Cortex of kidney (tissue), 1 donor: ENCODE measurements at places on chromosomes 11 and 22.

- DNase-seq: no peak
These were observed 249.3 kb downstream of the DDX10 start for GRCh38 chr11:108914211-108914610.

DNA sequence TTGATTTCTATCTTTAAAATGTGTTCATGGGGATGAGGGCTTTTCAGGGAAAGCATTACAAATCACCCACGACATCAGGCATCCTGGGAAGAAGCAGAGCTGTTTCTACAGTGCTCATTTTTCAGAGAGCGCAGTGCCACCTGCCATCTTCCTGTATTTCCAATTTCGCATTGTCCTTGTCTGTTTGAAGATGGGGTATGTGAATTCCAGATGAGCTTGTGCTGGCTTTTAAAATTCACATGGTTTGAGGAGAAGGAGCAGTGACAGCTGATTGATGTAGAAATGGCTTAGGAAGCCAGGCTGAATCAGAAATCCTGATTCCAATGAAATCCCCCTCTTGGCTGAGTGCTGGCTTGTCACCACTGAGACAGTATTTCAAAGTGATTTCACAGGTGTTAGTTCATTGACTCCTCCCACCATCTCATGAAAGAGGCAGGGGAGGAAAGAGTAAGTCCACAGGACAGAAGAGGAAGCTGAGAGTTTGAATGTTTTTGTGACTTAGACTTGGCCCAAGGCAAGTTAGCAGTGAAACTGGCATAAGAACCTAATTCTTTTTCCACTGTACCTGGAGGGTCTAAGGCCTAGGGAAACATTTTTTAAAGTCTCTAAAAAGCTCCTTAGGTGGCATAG lies 344.6 kb upstream of the C11orf87 start:
- no peak for DNase-seq

DNA sequence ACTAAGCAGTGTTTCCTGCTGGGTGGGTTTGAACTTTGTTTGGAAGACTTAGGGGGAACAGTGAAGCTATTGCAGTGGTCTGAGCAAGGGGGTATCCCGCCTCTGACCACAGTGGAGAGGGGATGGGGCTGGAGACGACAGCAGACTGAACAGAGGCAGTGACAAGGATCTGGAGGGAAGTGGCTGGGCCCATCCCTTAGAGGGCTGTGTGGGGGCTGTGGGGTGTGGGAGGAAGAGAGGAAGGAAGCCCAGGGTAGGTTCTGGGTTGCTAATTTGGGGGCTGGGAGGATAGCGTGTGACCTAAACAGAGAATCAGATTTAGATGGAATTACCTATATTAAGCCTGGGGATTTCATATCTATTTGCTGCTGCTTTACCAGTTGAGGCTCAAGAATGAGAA lies 70.7 kb downstream of the BMAL1 start:
- DNase-seq: no peak

- DNase-seq: no peak
These were observed 16.0 kb downstream of the CACNG2 start for GRCh38 chr22:36687516-36687915.

DNA sequence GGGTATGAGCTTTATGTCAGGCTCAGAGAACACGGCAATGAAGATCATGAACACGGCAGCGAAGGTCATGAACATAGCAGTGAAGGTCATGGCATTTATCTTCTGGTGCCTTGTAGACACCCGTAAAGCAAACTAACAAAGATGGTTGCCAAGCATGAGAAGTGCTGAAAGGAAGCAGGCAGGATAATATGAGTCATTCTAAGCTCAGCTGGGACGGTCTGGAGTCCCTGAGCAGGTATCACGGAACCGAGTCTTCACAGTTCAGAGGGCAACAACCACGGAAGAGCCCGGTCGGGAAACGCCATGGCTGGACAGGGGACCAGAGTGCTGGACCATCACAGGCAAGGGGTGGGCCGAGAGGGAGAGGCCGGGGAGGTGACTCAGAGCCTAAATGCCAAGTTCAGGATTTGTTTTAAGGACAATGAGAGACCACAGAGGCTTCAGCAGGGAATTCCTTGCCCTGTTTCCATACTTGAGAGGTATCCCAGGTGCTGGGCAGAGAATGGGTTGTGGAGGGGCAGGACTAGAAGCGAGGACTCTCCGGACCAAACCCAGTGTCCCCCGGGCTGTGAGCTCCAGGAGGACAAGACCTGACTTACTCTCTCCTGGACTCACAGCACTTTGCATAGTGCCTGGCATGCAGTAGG lies 13.1 kb upstream of the MS4A10 start:
- no peak for DNase-seq

DNA sequence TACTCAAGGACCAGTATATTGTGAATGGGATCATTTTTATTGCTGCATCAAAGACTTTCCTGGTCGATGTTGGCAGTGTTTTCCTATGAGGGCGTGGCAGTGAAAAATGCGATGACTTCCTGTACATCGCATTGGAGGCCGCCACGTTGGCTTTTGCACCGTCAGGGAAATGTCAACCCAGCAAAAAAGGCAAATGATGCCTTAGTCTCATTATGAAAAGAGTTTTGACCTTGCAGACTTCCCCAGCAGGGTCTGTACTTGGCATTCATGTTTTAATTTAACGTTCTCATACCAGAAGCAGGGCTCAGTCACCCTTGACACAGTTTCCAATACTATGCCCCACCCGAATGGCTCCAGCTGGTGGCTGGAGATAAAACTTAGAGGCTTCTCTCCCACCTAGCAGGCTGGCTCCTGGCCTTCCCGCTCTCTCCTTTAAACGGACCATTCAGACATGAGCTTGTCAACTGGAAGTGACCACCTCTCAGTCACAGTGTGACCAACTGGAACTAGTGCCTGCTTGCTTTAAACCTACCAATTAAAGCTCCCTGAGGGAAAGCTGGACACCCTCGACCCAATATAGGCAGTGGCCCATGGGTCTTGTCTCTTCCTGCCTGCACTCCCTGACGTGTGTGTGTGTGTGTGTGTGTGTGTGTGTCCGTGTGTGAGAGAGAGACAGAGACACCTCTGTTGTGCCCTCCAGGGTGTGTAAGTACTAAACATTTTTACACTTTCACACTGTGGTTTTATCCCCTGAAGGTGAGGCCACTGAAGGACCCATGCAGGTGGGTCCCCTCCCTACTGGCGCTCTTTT lies 8.7 kb upstream of the GDPD5 start:
- no peak for DNase-seq

DNA sequence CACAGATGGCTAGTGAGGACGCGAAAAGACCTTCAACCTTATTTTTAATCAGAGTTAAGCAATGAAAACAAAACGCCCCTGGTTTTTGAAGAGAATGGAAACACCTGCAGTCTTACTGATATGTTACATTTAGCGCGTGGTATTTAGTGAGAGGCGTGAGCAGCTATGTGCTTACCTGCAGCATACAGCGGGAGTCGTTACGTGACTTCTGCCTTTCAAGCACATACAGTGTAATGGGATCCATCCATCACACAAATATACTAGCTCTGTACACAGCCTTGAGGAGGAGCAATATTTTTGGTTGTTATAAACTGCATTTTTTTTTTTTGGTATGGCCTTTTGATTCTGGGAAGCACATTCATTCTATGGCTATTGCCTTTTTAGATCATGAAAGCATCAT lies 5.5 kb downstream of the KRTAP5-2 start:
- DNase-seq: no peak

GRCh38 chr11:113242767-113243397 lies 71.5 kb upstream of the TTC12 start:
- no peak for DNase-seq

DNA sequence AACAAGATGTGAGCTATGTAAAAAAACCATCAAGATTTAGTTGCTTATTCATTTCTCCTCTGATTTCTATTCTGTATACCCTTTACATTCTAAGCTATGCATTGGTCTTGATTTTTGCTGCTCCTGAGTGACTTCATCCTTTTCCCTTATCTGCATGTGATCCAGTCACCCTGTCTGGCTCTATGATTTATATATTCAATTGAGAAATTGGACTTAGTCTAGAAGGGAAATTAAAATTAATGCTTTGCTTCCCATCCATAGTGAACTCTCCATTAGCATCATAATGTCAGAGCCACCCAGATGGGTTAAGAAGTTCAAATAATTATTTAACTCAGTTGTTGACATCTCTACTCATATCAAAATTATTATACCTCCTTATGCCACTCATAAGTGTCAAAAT lies 5.0 kb downstream of the JRKL start:
- no peak for DNase-seq

- no peak for DNase-seq
These were observed 1.4 kb downstream of the SGSM1 start for GRCh38 chr22:24807284-24807950.

- no peak for DNase-seq
These were observed 22.8 kb downstream of the KLHL22 start for GRCh38 chr22:20472629-20473442.

DNA sequence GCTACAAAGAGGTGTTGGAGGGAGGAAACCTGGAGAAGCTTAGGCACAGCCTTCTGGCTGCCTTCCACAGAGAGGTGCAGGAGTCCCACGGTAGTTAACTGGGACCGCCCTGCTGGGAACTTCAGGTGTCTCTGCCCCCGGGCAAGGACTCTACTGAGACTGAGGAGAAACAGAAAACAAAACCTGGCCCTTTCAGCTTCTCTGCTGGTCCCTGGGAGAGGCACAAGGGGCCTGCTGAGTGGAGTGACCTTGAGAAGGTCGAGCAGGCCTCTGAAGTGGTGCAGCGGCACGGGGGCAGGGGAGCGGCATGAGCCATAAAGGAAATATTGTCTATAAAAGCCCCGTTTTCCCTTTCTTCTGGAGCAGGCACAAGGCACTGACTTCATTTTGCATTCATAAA lies 38.9 kb downstream of the NTM start:
- DNase-seq: no peak

DNA sequence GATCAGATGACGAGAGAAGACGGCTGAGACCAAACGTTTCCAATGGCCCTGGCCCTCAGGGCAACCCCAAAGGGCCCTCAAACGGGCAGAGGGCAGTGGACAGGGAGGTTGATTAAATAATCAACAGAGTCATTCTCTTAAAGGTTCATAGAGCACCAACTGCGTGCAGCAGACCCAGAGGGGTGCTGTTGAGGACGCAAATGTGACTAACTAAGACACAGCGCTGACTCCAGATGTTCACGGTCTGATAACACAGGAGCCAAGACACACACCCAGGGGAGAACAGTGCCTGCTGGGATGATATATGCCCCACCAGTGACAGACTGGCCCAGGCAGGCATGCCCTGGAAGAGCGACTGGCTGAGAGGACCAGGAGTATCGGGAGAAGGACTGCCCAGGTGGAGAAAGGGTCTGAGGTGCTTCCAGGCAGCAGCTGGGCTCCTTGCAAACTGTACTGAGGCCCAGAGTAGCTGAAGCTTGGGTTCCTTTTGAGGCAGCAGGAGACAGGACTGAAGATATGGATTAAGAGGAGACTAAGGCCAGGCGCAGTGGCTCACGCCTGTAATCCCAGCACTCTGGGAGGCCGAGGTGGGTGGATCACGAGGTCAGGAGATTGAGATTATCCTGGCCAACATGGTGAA lies 7.7 kb downstream of the VWCE start:
- DNase-seq: no peak

DNA sequence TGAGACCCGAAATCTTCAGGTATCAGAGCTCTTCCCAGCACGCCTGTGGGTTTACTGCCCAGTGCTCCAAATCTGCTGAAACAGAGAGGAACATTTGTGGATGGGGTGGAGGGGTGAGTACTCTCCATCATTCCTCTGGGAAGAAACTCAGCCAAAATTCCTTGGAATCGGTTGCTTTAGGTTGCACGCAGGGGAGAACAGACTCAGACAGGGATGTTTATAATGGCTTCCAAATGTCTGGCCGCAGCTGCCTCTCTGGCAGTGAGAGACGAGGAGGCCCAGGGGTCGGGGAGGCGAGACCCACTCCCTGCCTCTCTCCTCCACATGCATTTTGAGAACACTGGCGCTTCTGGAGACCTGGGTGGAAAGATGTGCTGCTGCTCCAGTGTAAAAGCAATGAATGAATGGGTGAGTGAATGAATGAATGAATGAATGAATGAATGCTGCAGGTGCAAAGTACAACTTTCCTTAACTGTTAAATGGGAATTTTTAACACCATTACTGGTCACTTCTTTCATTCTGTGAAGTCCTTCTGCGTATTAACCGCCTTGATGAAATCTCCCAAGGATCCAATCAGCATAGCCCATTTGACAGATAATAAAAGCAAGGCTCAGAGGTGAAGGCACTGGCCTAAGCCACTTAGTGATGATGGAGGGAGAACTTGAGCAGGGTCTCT lies 437.4 kb downstream of the MIAT start:
- DNase-seq: no peak

GRCh38 chr22:46638601-46639431 lies 18.6 kb downstream of the GRAMD4 start:
- no peak for DNase-seq

DNA sequence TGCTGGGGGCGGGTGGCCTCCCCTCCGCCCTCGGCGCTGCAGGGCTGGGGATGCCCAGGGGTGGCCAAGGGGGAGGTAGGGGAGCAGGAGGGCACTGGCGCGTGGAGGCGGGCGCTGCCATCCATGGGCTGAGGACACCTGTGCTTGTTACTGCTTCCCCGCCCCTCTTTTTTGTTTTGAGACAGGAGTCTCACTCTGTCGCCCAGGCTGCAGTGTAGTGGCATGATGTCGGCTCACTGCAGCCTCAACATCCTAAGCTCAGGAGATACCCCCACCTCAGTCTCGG lies 683 bp upstream of the FADS3 start:
- DNase-seq: no peak

DNA sequence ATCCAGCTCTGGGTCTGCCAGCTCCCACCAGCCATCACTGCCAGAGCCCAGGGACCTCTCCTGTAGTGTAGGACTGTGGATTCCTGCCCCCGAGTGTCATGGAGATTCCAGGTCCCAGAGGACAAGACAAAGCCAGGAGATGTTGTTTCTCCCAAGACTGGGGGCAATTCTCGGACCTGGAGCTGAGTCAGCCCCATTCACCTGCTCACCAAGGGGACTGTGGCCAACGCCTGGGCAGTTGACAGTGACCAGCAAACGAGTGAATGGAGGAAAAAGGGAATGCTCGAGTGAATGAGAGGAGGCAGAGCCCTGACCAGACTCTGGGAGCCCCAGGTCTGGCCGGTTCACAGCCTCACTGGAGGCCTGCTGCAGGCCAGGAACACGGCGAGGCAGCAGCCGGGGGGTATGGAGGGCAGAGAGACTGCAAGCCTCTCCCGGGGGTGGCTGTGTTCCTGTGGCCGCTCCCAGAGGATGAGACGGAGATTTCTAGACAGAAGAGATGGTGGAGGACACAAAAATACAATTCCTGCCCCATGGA lies 61.3 kb upstream of the PRR5 start:
- DNase-seq: no peak

DNA sequence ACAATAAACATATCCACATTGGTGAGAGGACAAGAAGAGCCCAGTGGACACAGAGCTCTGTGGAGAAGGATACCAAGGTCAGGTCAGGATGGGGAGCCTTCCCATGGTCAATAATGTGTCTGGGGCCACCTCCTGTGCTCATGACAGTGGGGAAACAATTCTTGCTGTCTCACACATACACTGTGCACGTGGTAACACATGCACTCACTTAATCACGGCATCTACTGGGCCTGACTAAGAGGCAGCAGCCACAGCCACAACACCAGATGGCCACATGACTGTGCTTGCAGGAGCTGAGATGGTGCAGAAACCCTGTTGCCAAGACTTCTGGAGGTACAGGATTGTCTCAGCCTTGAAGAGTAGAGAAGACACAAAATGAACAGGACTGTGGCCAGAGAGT lies 28.6 kb downstream of the C22orf42 start:
- no peak for DNase-seq

- DNase-seq: no peak
These were observed 109.6 kb downstream of the RRAS2 start for GRCh38 chr11:14249121-14249963.

- no peak for DNase-seq
These were observed 268.6 kb downstream of the TBC1D22A start for GRCh38 chr22:47030881-47031627.

- DNase-seq: no peak
These were observed 1.9 kb downstream of the KCNQ1 start for GRCh38 chr11:2446590-2447252.
